ENCODE measurements at places on chromosomes 5 and 9.

- DNase-seq: no peak
Measured at GRCh38 chr9:80720579-80720978, 968.8 kb downstream of the TLE1 start.

GRCh38 chr9:123426406-123426805 lies 70.4 kb downstream of the CRB2 start:
- DNase-seq: no peak

DNA sequence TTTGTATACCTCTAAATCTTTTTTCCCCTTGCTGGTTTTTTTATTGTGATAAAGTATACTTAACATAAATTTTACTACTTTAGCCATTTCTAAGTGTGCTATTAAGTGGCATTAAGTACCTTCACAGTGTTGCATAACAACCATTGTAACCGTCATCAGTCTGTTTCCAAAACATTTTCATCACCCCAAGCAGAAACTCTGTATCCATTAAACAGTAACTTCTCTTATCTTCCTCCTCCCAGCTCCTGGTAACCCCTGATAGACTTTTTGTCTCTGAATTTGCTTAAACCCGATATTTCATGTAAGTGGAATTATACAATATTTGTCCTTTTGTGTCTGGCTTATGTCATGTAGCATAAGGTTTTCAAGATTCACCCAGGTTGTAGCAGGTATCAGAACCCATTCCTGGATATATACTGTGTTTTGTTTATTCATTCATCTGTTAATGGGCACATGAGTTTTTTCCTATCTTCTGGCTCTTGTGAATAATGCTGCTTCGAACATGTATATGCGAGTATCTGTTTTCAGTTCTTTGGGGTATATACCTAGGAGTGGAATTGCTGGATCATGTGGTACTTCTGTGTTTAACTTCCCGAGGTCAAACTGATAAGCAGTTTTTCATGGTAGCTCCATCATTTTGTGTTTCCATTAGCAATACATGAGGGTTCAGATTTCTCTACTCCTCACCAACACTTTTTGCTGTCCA lies 66.4 kb downstream of the EHMT1 start:
- no peak for DNase-seq

- no peak for DNase-seq
Measured at GRCh38 chr9:101791938-101792337, 53.5 kb upstream of the GRIN3A start.

DNA sequence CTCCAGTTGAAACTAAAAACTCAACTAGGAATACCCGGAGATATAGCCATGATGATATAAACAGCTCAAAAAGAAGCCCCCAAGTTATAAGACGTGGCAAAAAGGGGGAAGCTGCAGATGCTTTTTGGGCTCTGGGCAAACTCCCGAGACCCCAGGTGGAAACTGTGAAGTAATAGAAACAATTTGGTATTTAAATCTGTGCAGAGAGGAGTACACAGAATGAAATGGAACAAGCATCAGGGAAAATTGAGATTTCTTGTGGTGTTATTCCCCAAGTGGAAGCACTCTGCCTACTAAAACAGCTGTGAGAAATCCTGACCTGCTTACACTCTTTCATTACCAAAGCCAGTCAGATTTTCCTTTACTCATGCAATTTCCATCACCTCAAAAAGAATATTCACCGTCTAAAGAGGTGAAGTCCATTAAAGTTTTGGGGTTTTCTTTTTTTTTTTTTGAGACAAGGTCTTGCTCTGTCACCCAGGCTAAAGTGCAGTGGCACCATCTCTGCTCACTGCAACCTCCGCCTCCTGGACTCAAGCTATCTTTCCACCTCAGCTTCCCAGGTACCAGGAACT lies 23.5 kb downstream of the SAXO1 start:
- DNase-seq: no peak

DNA sequence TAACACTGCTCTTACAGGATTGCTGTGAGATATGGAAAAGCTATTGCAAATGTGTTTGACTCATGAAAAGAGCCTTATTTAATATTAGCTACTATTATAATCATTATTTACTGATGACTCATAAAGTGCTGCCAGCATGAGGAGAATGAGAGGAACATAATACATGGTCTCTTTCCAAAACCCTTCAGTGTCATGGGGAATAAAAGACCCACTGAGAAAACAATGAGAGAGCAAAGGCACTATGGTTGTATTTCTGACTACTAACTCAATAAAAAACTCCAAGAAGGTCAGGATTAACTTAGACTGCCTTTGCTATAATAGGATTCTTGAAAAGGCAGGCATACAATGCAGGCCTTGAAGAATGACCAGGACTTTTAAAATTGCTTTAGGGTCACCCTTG lies 633.5 kb downstream of the DTWD2 start:
- no peak for DNase-seq
